ENCODE measurements at places on chromosomes 12 and 14. TPM values are rescaled to one million over a fixed set of nuclear protein-coding genes. Genes with fewer than 3 reads are reported as not detected.

DNA sequence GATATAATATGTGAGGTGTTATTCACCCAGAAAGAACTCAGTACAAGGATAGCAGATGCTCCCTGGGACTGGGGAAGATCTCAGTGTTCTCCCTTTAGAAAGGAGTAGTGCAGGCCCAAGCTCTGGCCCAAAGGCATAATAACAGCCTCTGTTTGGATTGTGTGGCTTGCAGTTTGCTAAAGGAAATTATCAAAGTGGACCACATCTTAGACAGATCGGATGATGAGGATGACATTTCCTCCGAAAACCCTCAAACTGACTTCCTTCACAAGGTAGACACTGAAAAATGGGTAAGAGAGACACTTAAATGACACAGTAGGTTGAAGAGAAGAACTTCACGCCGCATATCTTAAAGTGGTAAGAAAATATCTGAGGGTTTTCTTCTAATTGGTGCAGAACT, 26.1 kb downstream of the SMCO2 start:
- DNase-seq = no peak

DNA sequence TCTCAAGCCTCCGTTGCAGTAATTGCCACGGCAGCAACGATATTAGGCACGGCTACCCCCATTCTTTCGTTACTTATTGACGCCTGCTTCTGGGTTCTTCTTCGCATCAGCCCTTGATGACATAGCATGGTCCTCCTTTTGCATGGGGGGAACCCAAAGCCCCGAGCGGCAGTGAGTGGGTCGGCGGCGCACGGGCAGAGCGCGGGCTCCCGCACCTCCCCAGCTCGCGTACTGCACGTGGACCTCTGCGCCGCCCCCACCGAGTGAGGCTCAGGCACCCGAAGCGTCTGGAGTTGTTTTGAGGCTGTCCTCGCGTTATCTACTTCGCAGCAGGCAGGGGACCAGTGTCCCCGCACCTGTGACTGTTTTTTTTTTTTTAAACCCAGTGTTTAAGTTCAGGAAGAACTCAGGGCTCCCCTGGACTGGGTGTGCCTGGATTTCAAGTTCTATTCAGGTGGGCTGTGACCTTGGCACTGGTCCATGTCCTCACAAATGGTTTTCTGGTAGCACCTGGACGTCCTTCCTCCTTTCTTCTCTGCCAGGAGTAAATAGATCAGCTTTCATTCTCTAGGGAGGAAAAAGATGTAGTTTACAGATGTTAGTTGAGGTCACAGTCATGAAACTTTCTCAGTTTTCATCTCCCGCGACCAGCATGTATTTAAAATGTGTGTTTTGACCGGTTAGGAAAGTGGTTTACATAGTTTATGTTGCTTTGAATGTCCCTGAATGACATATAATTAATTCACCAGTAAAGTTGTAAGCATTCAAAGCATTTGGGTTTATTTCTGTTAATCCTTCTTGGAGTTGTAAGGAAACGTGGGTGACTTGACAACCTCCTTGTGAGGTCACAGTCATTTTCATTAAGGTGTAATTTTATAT, 1.4 kb upstream of the FOXN4 start:
- DNase-seq = peak; percentile 23

GRCh38 chr12:106113824-106114446, 24.8 kb downstream of the NUAK1 start:
- DNase-seq = no peak

Gene OTUB2
- 0.29 TPM for total RNA-seq

DNA sequence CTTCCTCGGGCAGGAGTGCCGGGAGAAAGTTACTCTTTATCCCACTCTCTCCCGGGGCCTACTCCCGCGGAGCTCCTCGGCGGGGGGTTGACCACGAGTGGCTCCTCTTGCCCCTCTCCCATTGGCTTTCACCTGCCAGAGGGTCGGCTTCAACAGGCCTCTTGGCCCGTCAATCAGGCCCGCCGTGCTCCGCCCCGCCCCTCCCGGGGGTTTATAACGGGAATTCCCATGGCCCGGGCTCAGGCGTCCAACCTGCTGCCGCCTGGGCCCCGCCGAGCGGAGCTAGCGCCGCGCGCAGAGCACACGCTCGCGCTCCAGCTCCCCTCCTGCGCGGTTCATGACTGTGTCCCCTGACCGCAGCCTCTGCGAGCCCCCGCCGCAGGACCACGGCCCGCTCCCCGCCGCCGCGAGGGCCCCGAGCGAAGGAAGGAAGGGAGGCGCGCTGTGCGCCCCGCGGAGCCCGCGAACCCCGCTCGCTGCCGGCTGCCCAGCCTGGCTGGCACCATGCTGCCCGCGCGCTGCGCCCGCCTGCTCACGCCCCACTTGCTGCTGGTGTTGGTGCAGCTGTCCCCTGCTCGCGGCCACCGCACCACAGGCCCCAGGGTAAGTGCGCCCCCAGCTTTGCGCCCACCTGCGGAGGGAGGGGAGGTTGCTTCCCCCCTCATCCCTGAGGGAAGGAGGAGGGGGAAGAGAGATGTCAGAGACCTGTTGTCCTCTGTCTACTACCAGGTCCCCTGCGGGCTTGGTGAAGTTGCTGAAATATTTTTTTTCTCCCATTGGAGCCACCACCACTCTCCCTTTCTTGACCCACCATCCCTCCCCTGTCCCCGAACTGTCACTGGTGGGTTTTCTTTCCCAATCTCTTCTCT, at the start of gene SMOC1:
SMOC1 (plus strand) TSS at position 242 of the 869 bp plus-strand sequence; CDS start at position 505, 263 bp downstream.
- peak; percentile 51 for DNase-seq

GRCh38 chr14:68639000-68639757, 153.7 kb downstream of the ZFP36L1 start:
- no peak for DNase-seq

Gene KRT74
- not detected for total RNA-seq

DNA sequence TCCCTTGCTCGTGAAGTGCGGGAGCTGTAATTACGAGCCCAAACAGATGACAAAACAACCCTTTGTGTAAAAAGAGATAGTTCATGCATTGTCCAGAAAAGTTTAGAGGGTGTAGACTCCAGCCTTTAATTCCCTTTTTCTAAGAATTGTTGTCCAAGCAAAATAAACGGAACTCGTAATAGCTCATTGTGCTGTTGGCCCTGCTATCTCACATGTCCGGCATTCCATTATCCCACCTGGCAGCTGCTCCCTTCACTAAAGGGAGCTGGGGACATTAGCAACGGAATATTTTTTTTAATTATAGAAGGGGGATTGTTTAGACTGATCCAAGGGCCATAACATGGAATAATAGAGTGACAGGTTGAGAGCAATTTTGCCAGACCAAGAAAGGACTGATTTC, 277.5 kb upstream of the TBX3 start:
- no peak for DNase-seq

- no peak for DNase-seq
Measured at GRCh38 chr12:96590970-96591369, 101.6 kb downstream of the CFAP54 start.

- DNase-seq = peak; percentile 79
Measured at GRCh38 chr12:116319898-116320621, 42.6 kb upstream of the MED13L start.

DNA sequence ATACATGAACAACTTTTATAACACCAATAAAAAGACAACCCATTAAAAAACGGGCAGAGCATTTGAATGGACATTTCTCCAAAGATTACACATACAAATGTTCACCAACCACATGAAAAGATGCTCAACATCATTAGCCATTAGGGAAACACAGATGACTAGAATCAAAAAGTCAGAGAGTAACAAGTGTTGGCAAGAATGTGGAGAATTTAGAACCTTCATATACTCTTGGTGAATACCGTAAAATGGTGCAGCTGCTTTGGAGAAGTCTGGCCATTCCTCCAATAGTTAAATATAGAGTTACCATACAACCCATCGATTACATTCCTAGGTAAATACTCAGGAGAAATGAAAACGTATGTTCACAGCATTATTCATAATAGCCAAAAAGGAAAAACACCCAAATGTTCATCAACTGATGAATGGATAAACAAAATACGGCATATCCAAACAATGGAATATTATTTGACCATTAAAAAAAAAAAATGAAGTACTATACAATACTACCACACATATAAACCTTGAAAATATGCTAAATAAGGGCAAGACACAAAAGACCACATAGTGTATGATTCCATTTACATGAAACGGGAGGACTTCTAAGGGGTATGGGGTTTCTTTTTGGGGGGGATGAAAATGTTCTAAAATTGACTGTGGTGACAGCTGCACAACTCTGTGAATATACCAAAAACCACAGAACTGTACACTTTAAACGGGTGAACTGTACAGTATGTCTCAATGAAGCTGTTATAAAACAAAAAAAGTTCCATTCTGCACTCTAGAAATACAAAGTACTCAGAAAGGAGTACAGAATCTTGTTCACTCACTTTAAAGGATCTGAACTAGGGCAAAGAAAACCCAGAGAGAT, 3.2 kb downstream of the CORO1C start:
- no peak for DNase-seq

- no peak for DNase-seq
Measured at GRCh38 chr14:22472466-22472865, 116.6 kb downstream of the DAD1 start.

Gene TCL1A
- 0.65 TPM for total RNA-seq

DNA sequence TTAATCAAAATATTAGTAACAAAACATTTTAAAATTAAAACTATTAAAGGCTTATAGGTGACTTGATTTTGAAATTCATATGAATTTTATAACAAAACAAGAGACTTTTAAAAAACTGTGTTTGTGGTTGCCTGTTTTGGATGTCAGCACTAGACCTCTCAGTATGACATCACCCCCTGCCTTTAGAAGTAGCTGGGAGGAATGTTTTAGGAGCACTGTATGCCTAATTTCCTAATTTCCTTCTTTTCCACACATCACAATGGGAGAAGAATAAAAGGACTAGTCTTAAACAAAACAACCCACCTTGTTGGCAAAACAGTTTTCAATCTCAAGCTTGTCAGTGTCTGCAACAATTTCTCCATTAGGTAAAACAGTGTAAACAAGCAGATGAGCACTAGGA, 48.1 kb upstream of the PZP start:
- DNase-seq = no peak

GRCh38 chr12:50720085-50720484, 43.8 kb upstream of the ATF1 start:
- DNase-seq = no peak

Gene STON2
- 0.58 TPM for total RNA-seq

DNA sequence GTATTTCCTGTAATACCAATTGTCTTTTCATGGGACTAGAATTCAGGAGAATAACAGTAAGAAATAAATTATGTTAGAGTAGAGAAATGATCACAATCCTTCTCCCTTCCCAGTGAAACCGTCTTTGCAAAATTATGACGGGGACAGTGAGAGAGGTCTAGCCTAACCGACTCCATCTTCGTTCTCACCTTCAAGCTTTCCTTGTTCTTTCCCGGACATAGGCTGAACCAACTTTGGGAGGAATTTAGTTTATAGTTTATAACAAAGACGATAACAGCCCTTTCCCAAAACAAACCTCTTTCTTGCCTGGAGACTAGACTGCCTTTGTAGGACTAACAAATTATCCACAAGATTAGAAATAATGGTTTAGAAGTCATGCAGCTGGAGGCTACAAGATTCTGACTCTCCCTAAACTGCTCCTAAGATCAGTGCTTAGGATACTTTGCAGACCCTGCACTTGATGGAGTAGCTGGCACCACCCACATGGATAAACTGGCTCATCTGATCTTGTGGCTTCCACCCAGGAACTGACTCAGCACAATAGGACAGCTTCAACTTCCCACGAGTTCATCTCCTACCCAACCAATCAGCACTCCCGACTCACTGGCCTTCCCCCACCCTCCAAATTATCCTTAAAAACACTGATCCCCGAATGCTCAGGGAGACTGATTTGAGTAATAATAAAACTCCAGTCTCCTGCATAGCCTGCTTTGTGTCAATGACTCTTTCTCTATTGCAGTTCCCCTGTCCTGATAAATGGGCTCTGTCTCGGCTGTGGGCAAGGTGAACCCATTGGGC, 521.2 kb upstream of the TBX3 start:
- no peak for DNase-seq

DNA sequence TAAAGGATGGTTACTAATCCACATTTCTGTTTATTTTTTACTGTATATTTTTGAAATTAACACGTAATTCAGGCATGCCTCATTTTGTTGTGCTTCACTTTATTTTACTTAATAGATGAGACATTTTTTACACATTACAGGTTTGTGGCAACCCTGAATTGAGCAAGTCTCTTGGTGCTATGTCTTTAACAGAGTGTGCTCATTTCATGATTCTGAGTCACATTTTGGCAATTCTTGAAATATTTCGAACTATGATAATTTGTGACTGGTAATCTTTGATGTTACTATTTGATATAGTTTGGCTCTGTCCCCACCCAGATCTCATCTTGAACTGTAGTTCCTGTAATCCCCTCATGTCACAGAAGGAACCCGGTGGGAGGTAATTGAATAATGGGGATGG, 1120.5 kb upstream of the FLRT2 start:
- no peak for DNase-seq

- DNase-seq = no peak
Measured at GRCh38 chr12:50243507-50243906, 39.8 kb downstream of the LIMA1 start.

GRCh38 chr14:58699681-58700205, 62.0 kb downstream of the DACT1 start:
- no peak for DNase-seq

GRCh38 chr12:11757531-11757930, 108.1 kb downstream of the ETV6 start:
- DNase-seq = no peak

Gene HPD
- not detected for total RNA-seq

DNA sequence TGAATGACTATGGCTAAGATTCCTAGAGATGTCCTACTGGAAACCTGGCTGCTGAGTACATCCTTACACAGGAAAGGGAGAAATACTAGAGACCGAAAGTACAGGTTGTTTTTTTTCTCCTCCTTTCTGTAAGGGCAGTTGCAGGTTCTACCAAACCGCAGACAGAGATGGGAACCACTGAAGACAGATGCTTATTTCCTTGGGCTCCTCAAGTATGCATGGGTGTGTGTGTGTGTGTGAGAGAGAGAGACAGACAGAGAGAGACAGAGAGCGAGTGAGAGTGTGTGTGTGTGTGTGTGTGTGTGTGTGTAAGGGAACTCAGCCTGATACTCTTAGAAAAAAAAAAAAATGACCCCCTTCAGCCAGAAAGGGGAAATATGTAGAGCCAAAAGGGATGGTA, 42.5 kb downstream of the MAP4K5 start:
- DNase-seq = no peak

Gene ITGB7
- total RNA-seq = 137 TPM

Gene ADAMTS20
- total RNA-seq = not detected

GRCh38 chr12:88805286-88805685, 225.0 kb upstream of the KITLG start:
- no peak for DNase-seq

Data from activated CD8-positive, alpha-beta T cell treated with anti-CD3 and anti-CD28 coated beads for 36 hours (primary cell).